ENCODE measurements at places on chromosomes 12 and 14. TPM values are rescaled to one million over a fixed set of nuclear protein-coding genes. Genes with fewer than 3 reads are reported as not detected.

Gene KIF26A
- 5.6 TPM for total RNA-seq

Gene IPO8
- 23.3 TPM for total RNA-seq

Gene VAMP1
- 3.6 TPM for total RNA-seq

Gene MOAP1
- total RNA-seq = 40.1 TPM

Gene CBX5
- total RNA-seq = 33.0 TPM

- H3K4me1 ChIP-seq = peaks cover 5% of the 10 kb centered on the region
- no peak overlapping the region for H3K27ac ChIP-seq
- no peak for DNase-seq
- no peaks in the 10 kb centered on the region for H3K27me3 ChIP-seq
- H3K4me3 ChIP-seq = no peak overlapping the region
These were observed 36.0 kb downstream of the SLC25A47 start for GRCh38 chr14:100359111-100359510.

DNA sequence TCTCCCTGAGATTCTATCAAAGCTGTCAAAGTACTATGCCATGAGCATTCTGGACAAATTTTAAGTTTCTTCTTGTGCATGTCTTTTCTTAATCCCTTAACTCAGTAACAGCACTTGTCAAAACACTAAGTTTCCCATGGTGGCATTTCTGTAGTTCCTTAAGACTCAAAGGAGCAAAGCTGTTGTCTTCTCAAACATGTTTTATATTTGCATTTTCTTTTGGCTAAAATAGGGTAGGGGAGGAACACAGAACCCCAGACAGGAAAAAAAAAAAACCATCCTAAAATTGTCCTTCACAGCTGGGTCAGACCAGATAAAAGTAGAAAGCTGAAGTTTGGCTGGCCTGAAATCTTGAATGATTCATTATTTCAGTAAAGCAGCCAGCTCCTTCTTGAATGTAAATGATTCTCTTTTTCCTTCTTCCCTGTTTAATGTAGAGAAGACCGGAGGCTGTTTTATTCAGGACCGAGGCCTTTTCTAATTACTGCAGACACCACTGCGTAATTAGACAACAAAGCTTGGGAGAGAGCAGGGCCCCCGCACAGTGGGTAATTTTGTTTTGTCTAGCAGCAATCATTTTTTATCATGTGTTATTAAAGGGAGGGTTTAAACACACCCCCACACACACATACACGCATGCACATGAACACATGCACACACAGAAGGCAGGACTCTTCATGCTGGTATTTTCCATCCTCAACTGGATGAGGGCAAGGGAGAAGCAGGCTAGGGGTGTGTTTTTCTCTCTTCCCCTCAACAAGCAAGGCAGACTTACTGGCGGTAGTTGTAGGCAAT is 51.0 kb downstream of the PAH start:
- no peak overlapping the region for H3K4me3 ChIP-seq
- H3K27ac ChIP-seq = no peak overlapping the region
- DNase-seq = no peak
- H3K4me1 ChIP-seq = no peaks in the 10 kb centered on the region

DNA sequence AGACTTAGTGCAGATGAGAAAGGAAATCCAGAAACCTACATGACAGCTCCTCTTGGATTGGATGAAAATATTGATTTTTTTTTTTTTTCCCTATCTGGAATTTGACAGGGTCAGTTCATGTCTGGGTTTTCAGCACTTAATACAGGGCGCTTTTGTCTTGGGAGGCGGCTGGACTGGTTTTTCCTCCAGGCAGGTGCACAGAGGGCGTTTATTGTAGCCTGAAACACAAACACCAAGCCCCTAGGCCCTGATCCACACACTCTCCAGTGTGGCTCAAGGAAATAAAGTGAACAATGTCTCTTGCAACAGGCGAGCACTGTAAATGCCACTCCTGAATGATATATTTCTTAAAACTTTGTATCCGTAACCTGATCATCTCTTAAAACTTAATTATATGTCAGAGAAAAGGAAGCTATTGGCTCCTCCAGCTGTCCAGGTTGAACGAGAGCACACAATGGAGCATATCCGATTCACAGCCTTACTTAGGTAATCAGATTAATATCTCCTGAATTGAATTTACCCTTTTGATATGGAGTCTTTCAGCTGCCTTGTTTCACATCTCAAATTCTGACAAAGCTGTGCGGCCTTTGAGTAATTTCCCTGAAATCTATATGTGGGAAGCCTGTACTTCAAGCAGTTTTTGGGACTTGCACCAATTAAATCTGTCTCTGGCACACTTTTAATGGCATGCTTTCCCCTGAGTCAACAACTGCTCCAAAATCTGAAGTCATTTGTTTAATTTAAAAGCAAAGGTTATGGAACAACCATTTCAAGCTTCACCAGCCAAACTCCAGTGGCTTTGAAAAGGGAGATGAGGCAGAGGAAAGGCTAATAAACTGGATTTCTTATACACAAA is 485.7 kb downstream of the ZFP36L1 start:
- peak overlapping the region; percentile 29 for H3K27ac ChIP-seq
- H3K27me3 ChIP-seq = no peaks in the 10 kb centered on the region
- H3K4me1 ChIP-seq = peaks cover 7% of the 10 kb centered on the region
- H3K36me3 ChIP-seq = no peaks in the 10 kb centered on the region
- H3K4me3 ChIP-seq = no peak overlapping the region

- H3K4me3 ChIP-seq = no peak overlapping the region
- H3K27me3 ChIP-seq = no peaks in the 10 kb centered on the region
- H3K36me3 ChIP-seq = no peaks in the 10 kb centered on the region
- H3K27ac ChIP-seq = no peak overlapping the region
These were observed 50.9 kb upstream of the CPNE8 start for GRCh38 chr12:38956337-38956736.

GRCh38 chr14:105070760-105071137 is 5.5 kb upstream of the GPR132 start:
- H3K4me3 ChIP-seq = no peak overlapping the region
- peaks cover 18% of the 10 kb centered on the region for H3K4me1 ChIP-seq
- no peaks in the 10 kb centered on the region for H3K36me3 ChIP-seq

DNA sequence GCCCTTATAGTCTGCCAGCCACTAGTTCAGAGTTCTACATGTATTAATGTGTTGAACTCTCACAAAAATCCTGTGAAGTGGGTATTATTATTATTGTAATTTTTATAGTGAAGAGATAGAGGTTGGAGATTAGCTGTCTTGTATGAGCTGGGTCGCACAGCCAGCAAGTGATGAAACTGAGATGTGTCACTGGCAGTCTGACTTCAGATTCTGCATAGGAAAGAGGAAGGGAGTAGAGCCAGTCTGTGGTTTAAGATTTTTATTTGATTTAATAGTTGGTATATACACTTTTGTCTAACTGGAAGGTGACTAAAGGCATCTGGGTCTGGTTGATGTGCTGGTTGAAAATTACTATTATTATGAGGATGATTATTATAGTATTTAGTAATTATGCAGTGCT is 5.8 kb upstream of the FRS2 start:
- no peaks in the 10 kb centered on the region for H3K4me1 ChIP-seq
- DNase-seq = no peak
- H3K27ac ChIP-seq = no peak overlapping the region

DNA sequence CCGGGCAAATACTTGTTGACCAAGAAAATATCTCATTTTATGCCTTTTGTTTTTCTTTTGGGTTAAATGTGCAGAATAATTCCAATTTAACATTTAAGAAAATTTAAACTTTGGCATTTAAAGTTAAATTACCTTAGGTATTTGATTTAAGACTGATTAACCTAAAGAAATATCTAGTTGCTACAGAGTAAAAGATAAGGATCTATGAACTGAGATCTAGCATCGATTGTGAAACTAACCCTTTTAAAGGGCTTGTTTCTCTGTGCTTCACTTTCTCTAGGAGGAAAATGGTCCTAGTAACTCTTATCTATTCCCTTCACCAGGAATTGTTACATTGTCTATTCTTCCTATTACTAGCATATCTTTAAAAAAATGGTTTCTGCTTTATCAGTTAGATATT is 2.6 kb upstream of the TTC8 start:
- H3K4me3 ChIP-seq = no peak overlapping the region
- H3K27me3 ChIP-seq = no peaks in the 10 kb centered on the region
- H3K36me3 ChIP-seq = no peaks in the 10 kb centered on the region
- H3K27ac ChIP-seq = no peak overlapping the region
- H3K4me1 ChIP-seq = no peaks in the 10 kb centered on the region
- no peak for DNase-seq
